ENCODE measurements at places on chromosomes 3 and 15. TPM values are rescaled to one million over a fixed set of nuclear protein-coding genes. Genes with fewer than 3 reads are reported as not detected.

SEC62 gene
- total RNA-seq, result 49.0 TPM

DAZL gene
- not detected for total RNA-seq

SPINK8 gene
- total RNA-seq, result not detected

MST1R gene
- total RNA-seq, result 1.9 TPM

SLC9C1 gene
- not detected for total RNA-seq

ESYT3 gene
- not detected for total RNA-seq

SEMA3B gene
- 26.0 TPM for total RNA-seq

TPRG1 gene
- 0.17 TPM for total RNA-seq

A4GNT gene
- total RNA-seq, result not detected

TEX55 gene
- not detected for total RNA-seq

EPHB1 gene
- total RNA-seq, result under 0.01 TPM

SLC27A2 gene
- not detected for total RNA-seq

ACAP2 gene
- total RNA-seq, result 81.9 TPM

PPP2R3A gene
- 16.7 TPM for total RNA-seq

AGTR1 gene
- 3.3 TPM for total RNA-seq

SPTSSB gene
- total RNA-seq, result 0.58 TPM

GUCA1C gene
- not detected for total RNA-seq

All from smooth muscle cell of trachea (primary cell).